ENCODE measurements at places on chromosomes 5 and 9.

GRCh38 chr9:24939109-24939850 is 393.6 kb upstream of the IZUMO3 start:
- DNase-seq: no peak

DNA sequence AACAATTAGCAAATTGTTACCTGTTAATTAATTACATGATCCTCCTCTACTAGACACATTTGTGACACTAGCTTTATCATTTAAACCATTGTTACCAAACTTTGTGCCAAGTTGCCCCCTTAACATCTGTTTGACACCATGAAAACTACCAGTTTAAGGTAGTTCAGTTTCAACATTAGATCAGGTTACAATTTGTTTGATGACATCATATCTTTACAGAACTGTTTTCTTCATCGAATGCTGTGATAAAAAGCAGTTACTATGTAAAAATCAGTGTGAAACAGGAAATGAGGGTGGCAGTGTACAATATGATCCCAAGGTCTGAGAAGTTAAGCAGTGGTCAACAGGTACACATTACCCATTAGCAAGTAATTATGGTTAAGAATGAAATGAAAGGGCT is 17.7 kb downstream of the GIN1 start:
- DNase-seq: no peak

- DNase-seq: no peak
Observed at GRCh38 chr5:121731377-121731776, 120.3 kb upstream of the FTMT start.

DNA sequence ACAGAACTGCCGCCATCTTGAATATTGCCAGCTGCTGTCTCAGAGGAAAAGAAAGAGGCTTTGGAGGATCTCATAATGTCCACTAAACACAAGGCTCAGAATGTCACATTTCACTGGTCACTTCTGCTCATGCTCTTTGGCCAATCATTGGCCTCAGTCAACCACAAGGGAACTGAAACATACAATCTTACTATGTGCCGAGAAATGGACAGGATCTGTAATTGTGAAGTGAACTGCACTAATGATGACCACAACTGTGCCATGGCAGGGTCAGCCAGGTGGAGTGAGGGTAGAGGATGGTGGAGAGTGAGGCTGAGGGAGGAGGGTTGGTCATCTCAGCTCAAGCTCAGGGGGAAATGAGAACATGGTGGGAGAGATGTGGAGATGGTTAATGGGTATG is 32.8 kb downstream of the GDNF start:
- DNase-seq: no peak

- DNase-seq: no peak
Observed at GRCh38 chr5:75948438-75948837, 134.7 kb upstream of the SV2C start.

DNA sequence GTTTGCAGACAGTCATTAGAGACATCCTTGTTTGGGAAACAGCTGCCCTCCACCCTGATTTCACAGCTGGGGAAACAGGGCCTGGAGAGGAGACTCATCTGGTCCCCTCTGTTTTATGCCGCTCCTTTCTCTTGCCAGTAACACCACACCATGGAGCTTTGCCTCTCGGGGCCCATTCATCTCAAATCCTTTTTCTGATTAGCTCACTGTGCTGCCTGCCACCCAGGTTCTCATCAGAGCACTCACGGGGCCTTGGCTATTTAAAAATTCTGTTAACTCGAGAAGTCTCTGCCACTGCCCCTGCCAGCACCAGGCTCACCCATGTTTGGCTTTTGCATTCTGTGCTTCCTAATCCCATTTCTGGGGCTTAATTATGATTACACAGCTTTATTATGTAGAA is 36.8 kb upstream of the C5orf58 start:
- DNase-seq: no peak

GRCh38 chr5:59328709-59329296 is 564.7 kb downstream of the PDE4D start:
- DNase-seq: peak; percentile 80
